NCI-H2029 (cell line): ENCODE measurements at places on chromosomes 13 and 19.

GRCh38 chr19:36203293-36203692 is 11.2 kb downstream of the ZNF565 start:
- DNase-seq: no peak

DNA sequence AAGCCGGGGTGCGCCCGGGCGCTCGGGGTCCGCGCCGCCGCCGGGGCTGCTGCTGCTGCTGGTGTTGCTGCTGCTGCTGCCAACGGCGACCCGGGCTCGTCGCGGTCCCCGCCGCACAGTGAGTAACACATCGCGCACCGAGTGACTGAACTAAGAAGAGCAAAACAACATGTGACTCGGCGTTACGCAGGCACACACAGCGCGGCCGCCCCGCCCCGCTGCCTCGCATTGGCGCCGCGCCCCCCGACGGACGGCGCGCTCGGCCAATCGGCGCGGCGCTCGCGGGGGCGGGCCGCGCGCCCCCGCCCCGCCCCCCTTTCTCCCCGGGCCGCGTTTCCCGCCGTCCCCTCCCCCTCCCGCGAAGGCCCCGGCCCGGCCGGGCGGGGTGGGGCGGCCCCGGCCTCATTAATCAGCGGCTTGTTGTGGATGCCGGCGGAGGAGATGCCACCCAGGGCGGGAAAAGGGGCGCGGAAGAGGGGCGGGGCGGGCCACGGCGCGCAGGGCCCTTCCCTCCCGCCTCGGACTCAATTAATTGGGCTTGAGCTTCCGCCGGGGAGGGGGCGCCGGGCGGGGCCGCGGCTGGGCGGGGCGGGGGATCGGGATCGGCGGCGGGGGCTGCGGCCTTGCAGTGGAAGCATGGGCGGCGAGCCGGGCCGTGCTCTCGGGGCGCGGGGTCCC is at the start of gene IRS2:
Gene IRS2, minus strand, starts transcription at position 127 of the 678 bp plus-strand sequence. CDS start 530 bp downstream, outside the sequence.
- DNase-seq: peak; percentile 99

GRCh38 chr13:110306960-110307766 is at the start of the genes COL4A1 and COL4A2:
Gene COL4A1, minus strand, starts transcription at chr13:110307157. Its CDS starts 130 bp downstream, at chr13:110307027.
Gene COL4A2, plus strand, starts transcription at chr13:110307284. Its CDS starts 620 bp downstream, at chr13:110307904.
- no peak for DNase-seq

GRCh38 chr19:45505151-45505995 is 1.9 kb upstream of the VASP start:
- no peak for DNase-seq

DNA sequence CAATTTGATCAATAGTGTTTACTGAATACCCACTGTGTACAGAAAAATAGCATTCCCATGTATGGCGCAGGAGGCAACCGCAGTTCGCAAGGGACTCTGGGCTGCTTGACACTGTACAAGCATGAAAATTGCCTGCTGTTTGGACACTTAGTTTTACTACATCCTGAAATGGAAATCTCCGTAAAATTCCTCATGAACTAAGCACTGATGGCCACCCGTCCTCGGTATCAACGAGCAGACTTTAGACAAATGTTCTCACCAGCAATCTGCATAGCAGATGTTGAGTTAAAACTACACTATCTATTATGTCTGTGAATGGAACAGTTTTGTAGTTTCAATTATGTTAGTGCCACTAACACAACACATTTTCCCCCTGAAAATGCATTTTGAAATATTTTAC is 294.7 kb downstream of the DCLK1 start:
- no peak for DNase-seq

DNA sequence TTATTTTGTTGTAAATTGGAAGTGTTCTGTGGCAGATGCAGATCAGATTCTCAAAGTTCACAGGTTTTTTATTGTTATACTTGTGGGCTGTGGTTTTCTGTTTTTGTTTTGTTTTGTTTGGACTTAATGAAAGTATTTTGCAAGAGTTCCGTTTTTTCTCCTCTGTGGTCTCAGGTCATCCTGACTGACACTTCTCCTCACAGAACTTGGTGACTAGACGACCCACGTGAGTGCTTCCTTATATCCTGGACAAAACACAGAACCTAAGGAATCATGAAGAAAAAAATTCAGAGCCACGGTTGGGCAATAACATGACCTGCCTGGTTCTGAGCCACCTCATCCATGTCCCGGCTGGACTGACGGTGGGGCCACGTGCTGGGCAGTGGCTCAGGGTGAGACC is 2.5 kb upstream of the RFPL4AL1 start:
- DNase-seq: no peak
